ENCODE measurements at places on chromosomes 3 and 15. TPM values are rescaled to one million over a fixed set of nuclear protein-coding genes. Genes with fewer than 3 reads are reported as not detected.

DNAJC19 gene
- total RNA-seq: 62.2 TPM

- H3K4me3 ChIP-seq: no peak overlapping the region
- H3K36me3 ChIP-seq: no peaks in the 10 kb centered on the region
- no peak overlapping the region for H3K27ac ChIP-seq
These were observed 149.2 kb upstream of the CTNNB1 start for GRCh38 chr3:41050144-41050543.

DNA sequence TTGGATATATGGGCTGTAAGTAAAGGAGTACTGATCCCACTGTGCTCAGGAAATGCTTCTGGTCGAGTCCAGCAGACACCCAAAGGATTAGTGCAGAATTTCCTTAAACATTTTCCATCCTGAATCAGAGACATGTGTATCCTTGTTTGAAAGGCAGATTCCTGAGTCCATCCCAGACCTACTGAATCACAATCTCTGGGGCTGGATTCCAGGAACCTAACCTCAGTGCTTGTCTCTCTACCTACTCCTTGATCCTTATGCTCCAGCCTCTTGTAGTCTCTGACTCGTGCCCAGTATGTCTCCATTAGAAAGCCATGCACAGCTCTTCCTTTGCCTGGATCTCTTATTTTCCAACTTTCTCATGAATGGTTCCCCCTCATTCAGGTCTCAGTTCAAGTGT lies 585.8 kb downstream of the NLGN1 start:
- no peaks in the 10 kb centered on the region for H3K27me3 ChIP-seq
- no peak overlapping the region for H3K4me3 ChIP-seq
- H3K36me3 ChIP-seq: no peaks in the 10 kb centered on the region
- no peaks in the 10 kb centered on the region for H3K4me1 ChIP-seq
- DNase-seq: no peak

DNA sequence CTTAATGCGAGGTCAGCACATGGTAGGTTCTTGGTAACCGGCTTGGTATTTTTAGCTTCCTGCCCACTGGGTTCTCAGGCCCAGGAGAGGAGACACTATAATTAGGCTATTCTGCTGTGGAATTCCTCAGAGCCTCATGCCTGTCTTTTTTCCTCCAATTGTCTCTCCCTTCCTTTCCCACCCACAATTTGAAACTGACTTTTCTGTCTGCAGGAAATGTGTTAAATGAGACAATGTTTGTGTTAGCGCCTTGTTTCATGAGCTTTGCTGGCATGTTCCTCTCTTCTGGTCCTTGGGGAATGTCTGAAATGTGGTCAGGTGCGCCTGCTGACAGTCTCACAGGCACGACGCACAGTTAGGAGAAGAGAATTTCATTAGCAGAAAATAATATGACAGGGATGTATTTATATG lies 223.6 kb upstream of the CTNNB1 start:
- H3K27me3 ChIP-seq: no peaks in the 10 kb centered on the region
- H3K4me1 ChIP-seq: peaks cover 67% of the 10 kb centered on the region
- no peak overlapping the region for H3K27ac ChIP-seq

GRCh38 chr15:65083262-65083701 lies 6.7 kb downstream of the KBTBD13 start:
- no peak overlapping the region for H3K4me3 ChIP-seq
- peaks cover 11% of the 10 kb centered on the region for H3K4me1 ChIP-seq
- no peak overlapping the region for H3K27ac ChIP-seq

Measured in activated T-helper 2 cell treated with anti-CD3 and anti-CD28 coated beads, Interferon-gamma antibody, Interleukin-2, Interleukin-4, amounts not matched to agents 10 μg/mL and 5 μg/mL and 100 μg/mL, durations not matched to agents 14 hours and 24 hours and 36 hours (primary cell).